ENCODE measurements at places on chromosomes 7 and 10. TPM values are rescaled to one million over a fixed set of nuclear protein-coding genes. Genes with fewer than 3 reads are reported as not detected.

The COL17A1 gene
- total RNA-seq: 0.19 TPM

The NKX6-2 gene
- not detected for total RNA-seq

The GPR158 gene
- 0.58 TPM for total RNA-seq

The TMEM273 gene
- total RNA-seq: 17.9 TPM

The MSS51 gene
- total RNA-seq: 1.6 TPM

The HOXA6 gene
- 3.1 TPM for total RNA-seq

The NANOS1 gene
- 54.3 TPM for total RNA-seq

The FAM237B gene
- total RNA-seq: not detected

The MYL10 gene
- not detected for total RNA-seq

The SPDYE9 gene
- not detected for total RNA-seq

The ASZ1 gene
- total RNA-seq: not detected

The ST7 gene
- total RNA-seq: 17.3 TPM

The TMEM60 gene
- total RNA-seq: 13.4 TPM

The ANXA8 gene
- total RNA-seq: not detected

The GIMAP1 gene
- 4.4 TPM for total RNA-seq

The CRHR2 gene
- 0.19 TPM for total RNA-seq

The CLIP2 gene
- total RNA-seq: 12.5 TPM

The UPK3B gene
- 1.9 TPM for total RNA-seq

The VWA2 gene
- total RNA-seq: 0.19 TPM

The PRXL2A gene
- 500 TPM for total RNA-seq

The ACSM6 gene
- total RNA-seq: not detected

The MYL7 gene
- not detected for total RNA-seq

The CHRM2 gene
- not detected for total RNA-seq

The ITPRIP gene
- 48.3 TPM for total RNA-seq

The MACROH2A2 gene
- 4.7 TPM for total RNA-seq

The SFRP4 gene
- total RNA-seq: 64.3 TPM

The OR6B1 gene
- total RNA-seq: not detected

The IQUB gene
- 0.10 TPM for total RNA-seq

The ADK gene
- 34.9 TPM for total RNA-seq

The GET4 gene
- total RNA-seq: 29.8 TPM

The NAT16 gene
- total RNA-seq: not detected

The PPP1R17 gene
- total RNA-seq: not detected

The LIPM gene
- total RNA-seq: not detected

The PRR15 gene
- 3.1 TPM for total RNA-seq

Data from mesenteric fat pad (tissue), 1 donor.